ENCODE measurements at places on chromosomes 1 and 21. TPM values are rescaled to one million over a fixed set of nuclear protein-coding genes. Genes with fewer than 3 reads are reported as not detected.
A peak's percentile ranks its signal among the peaks of the same experiment; 100 is the strongest.

DNA sequence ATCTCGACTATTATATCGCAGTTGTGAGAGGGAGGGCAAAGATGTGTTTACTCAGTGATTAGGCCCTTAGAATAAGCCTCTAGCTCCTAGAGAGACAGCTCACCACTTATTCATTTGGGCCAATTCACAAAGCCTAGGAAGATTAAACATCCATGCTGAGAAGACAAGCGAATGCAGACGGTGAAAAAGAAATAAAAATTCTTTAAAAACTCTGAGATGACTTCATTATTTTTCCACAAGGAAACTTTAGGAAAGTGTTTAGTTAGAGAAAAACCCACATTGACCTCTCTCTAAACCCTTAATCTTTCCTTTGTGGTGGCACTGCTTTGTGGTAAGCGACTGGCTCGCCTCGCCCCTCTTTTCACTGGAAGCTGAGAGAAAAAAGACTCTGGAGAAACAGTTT is 146.8 kb upstream of the DMRTA2 start:
- no peaks in the 10 kb centered on the region for H3K27me3 ChIP-seq
- H3K4me3 ChIP-seq = no peak overlapping the region
- no peak overlapping the region for H3K27ac ChIP-seq
- H3K4me1 ChIP-seq = no peaks in the 10 kb centered on the region

GRCh38 chr21:31986035-31986856 is 113.4 kb downstream of the HUNK start:
- H3K4me1 ChIP-seq = no peaks in the 10 kb centered on the region
- no peak overlapping the region for H3K4me3 ChIP-seq
- H3K27me3 ChIP-seq = no peaks in the 10 kb centered on the region

GRCh38 chr1:25442178-25442577 is 11.5 kb downstream of the MACO1 start:
- H3K4me1 ChIP-seq = no peaks in the 10 kb centered on the region
- no peak overlapping the region for H3K4me3 ChIP-seq
- H3K36me3 ChIP-seq = no peaks in the 10 kb centered on the region
- H3K27me3 ChIP-seq = no peaks in the 10 kb centered on the region

- H3K36me3 ChIP-seq = no peaks in the 10 kb centered on the region
- H3K27me3 ChIP-seq = no peaks in the 10 kb centered on the region
- no peak overlapping the region for H3K4me3 ChIP-seq
- peaks cover 7% of the 10 kb centered on the region for H3K4me1 ChIP-seq
Measured at GRCh38 chr21:43903451-43904091, 38.5 kb downstream of the AGPAT3 start.

GRCh38 chr1:57549300-57549699 is 125.4 kb upstream of the DAB1 start:
- no peaks in the 10 kb centered on the region for H3K36me3 ChIP-seq
- no peak for DNase-seq
- no peak overlapping the region for H3K4me3 ChIP-seq
- no peak overlapping the region for H3K27ac ChIP-seq

- H3K4me1 ChIP-seq = peaks cover 4% of the 10 kb centered on the region
- H3K27ac ChIP-seq = no peak overlapping the region
- H3K27me3 ChIP-seq = no peaks in the 10 kb centered on the region
- H3K36me3 ChIP-seq = no peaks in the 10 kb centered on the region
Measured at GRCh38 chr1:232766904-232767303, 38.3 kb upstream of the MAP10 start.

DNA sequence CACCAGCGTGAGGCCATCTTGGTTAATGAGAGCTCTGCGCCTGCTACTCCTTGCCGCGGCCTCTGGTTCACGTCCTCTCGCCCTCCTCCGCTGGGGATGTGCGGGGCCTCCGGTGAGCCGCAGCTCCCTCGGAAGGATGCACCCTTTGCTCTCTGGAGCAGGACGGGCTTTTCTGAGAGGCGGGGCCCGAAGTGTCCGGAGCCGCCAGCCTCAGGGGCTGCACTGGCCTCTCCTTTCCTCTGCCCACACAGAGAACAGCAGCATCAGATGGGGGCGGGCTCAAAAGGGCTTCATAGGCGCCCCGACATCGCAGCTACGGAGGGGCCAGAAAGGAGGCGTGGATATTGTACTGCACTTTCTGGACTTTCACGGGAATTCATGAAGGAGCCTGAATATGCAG is 284.7 kb downstream of the CAMTA1 start:
- H3K4me1 ChIP-seq = no peaks in the 10 kb centered on the region
- no peak for DNase-seq
- H3K4me3 ChIP-seq = peak overlapping the region; percentile 17

- H3K27ac ChIP-seq = no peak overlapping the region
- no peaks in the 10 kb centered on the region for H3K4me1 ChIP-seq
- H3K36me3 ChIP-seq = no peaks in the 10 kb centered on the region
- H3K4me3 ChIP-seq = no peak overlapping the region
- DNase-seq = no peak
- no peaks in the 10 kb centered on the region for H3K27me3 ChIP-seq
Measured at GRCh38 chr1:11529763-11530730, 51.1 kb downstream of the DISP3 start.

- DNase-seq = no peak
- no peaks in the 10 kb centered on the region for H3K27me3 ChIP-seq
- no peak overlapping the region for H3K4me3 ChIP-seq
Measured at GRCh38 chr1:192592981-192593708, 17.6 kb downstream of the RGS1 start.

DNA sequence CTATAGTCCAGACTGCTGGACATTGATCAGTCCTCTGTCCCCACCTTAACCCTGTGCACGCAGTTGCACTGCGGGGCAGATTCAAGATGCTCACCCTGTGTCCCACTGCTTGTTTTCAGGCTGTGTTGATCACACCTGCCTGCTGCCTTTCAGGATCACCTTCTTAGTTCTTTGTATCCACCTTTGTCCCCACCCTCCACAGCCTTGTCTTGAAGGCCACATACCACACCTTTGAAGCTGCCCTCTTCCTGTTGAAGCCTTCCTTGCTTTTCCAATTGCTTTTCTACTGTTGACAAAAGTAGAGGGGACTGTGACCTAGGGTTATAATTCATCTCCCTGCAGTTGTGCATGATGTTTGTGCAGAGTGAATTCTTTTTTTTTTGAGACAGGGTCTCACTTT is 32.7 kb downstream of the UCK2 start:
- peaks cover 9% of the 10 kb centered on the region for H3K4me1 ChIP-seq
- H3K36me3 ChIP-seq = no peaks in the 10 kb centered on the region

DNA sequence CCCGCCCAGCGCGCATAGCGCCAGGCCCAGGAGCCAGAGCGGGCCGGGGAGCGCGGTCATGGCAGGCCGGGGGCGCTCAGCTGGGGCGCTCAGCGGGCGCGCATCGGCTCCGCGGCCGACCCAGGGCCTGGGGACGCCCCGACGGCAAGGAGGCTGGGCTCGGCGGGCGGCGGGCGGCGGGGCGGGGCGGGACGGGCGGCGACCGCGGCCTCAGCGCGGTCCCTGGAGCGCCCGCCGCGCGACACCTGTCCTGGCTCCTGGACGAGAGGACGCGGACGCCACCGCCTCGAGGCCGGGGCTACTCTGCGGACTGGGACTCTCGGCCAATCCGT is 273 bp downstream of the BMP8B start:
- no peak for DNase-seq
- H3K27me3 ChIP-seq = no peaks in the 10 kb centered on the region
- no peaks in the 10 kb centered on the region for H3K36me3 ChIP-seq
- peak overlapping the region; percentile 68 for H3K4me3 ChIP-seq

GRCh38 chr1:205438213-205439158 is 16.6 kb upstream of the LEMD1 start:
- H3K27ac ChIP-seq = no peak overlapping the region
- H3K4me1 ChIP-seq = no peaks in the 10 kb centered on the region
- H3K36me3 ChIP-seq = no peaks in the 10 kb centered on the region
- no peaks in the 10 kb centered on the region for H3K27me3 ChIP-seq
- DNase-seq = peak; percentile 83

DNA sequence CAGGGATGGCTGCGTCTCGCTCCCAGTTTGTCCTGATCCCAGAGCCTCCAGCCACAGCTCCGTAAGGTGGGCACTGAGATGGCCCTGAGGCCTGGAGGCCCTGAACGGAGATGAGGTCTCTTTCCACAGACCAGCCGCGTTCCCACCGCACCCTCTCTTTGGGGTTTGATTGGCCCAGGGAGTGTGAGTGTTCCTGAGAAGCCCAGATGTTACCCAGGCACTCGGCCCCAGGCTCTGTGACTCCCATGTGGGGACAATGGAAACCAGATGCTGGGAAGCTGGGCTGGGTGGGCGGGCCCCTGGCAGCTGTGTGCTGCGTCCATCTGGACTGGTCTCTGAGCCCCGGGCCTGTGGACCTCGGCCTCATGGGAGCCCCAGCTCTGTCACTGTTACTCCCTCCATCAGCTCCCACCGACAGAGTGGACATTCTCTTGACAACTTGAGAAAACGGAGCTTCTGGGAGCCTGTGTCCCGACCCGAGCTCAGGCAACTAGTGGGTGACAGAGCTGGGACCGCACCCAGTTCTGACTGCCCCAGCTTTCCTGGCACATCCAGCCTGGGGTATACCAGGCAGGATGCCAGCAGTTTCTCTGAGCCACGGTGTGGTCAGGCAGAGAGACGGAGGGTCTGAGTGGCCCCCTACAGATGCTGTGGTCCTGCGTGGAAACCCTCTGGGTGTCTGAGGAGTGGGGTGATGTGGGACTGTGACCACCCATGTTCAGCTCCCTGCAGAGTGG is 9.8 kb upstream of the COL6A1 start:
- H3K4me1 ChIP-seq = peaks cover 48% of the 10 kb centered on the region
- peak overlapping the region; percentile 56 for H3K4me3 ChIP-seq
- peak overlapping the region; percentile 81 for H3K27ac ChIP-seq

GRCh38 chr21:38380481-38381137 is 117.7 kb downstream of the ERG start:
- no peaks in the 10 kb centered on the region for H3K36me3 ChIP-seq
- no peaks in the 10 kb centered on the region for H3K4me1 ChIP-seq
- DNase-seq = no peak
- H3K27ac ChIP-seq = no peak overlapping the region
- no peaks in the 10 kb centered on the region for H3K27me3 ChIP-seq

DNA sequence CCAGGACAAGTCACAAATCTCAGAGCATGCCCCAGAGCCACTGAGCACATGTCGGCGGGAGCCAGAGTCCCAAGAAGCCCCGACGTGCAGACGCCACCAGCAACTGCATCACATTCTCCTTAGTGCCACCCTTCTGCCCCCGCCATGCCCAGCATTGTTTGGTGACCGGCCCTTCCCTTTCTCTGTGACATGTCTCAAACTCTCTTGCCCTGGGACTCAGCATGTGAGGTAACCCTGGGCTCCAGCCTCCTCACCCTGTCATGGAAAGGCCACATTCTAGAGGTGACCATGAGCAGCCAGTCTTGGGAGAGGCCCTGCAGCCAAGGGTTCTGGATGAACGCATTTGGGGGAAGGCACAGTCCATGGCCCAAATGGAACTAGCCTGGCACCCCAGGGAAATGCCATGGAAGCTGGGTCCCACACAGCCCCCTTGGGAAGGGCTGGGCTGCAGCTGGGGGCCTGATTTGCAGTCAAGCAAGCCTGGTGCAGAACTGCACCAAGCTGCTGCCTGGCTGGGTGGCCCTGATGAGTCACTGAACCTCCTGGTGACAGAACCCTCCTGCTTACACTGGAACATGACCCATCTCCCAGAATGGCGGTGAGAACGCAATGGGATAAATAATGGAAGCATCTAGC is 94.4 kb downstream of the ITPKB start:
- H3K36me3 ChIP-seq = no peaks in the 10 kb centered on the region
- H3K4me3 ChIP-seq = no peak overlapping the region
- peaks cover 26% of the 10 kb centered on the region for H3K4me1 ChIP-seq
- no peaks in the 10 kb centered on the region for H3K27me3 ChIP-seq
- H3K27ac ChIP-seq = peak overlapping the region; percentile 51
- no peak for DNase-seq

The MAP1LC3C gene
- total RNA-seq = 17.6 TPM

The CFAP126 gene
- total RNA-seq = not detected

The CNTN2 gene
- 0.18 TPM for total RNA-seq

The UBXN10 gene
- 1.9 TPM for total RNA-seq

The OR2T29 gene
- not detected for total RNA-seq

The AQP10 gene
- not detected for total RNA-seq

The GIPC2 gene
- total RNA-seq = 21.5 TPM

The LMX1A gene
- total RNA-seq = 2.5 TPM

The DFFA gene
- total RNA-seq = 13.1 TPM

The CACNA1E gene
- not detected for total RNA-seq

The ARHGAP30 gene
- 5.4 TPM for total RNA-seq

The LYPD8 gene
- total RNA-seq = 53.8 TPM

The GUCA2A gene
- 4,654 TPM for total RNA-seq

The IGSF5 gene
- not detected for total RNA-seq

The ST6GALNAC3 gene
- total RNA-seq = 3.3 TPM

The TSPEAR gene
- total RNA-seq = 0.47 TPM

The KRTAP11-1 gene
- total RNA-seq = not detected

All from Peyer's patch (tissue), 4 donors.